Left ventricle myocardium superior (tissue), 1 donor: ENCODE measurements at places on chromosomes 16 and 17. TPM values are rescaled to one million over a fixed set of nuclear protein-coding genes. Genes with fewer than 3 reads are reported as not detected.
A peak's percentile ranks its signal among the peaks of the same experiment; 100 is the strongest.

- no peak for DNase-seq
Observed at GRCh38 chr17:10776381-10776780, 27.5 kb downstream of the TMEM238L start.

DNA sequence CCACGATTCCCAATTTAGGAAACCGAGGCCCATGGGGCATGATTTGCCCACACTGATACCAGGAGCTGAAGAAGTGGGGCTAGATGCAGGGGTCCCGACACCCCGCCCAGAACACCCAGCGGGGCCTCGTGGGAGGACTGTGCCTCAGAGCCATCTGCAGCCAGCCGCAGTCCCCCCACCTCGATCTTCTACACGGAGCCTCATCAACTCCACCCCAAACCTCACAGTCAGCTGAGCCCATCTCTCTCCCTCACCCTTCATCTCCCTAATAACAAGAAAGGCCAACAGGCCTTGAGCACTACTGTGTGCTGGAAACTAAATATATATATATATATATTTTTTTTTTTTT lies 4.2 kb downstream of the ITGAE start:
- no peak for DNase-seq

- DNase-seq = no peak
Observed at GRCh38 chr16:1877804-1878203, 5.8 kb upstream of the MEIOB start.

- DNase-seq = peak; percentile 33
Observed at GRCh38 chr17:81251709-81252301, 12.7 kb downstream of the NDUFAF8 start.

DNA sequence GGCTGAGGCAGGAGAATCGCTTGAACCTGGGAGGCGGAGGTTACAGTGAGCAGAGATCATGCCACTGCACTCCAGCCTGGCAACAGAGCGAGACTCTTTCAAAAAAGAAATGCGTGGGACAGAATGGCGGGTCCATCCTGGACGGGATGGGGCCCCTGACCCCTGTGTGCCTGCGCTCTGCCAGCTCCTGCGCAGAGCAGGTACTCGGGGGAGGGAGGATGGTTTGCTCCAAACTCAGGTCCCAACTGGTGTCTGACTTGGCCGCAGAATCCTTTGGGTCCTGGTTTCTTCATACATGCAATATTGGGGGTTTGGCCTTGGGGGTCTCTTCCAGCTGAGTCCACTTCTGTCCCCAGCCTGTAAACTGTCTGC lies 10.4 kb downstream of the CHMP6 start:
- DNase-seq = no peak

GRCh38 chr16:86203557-86204275 lies 304.8 kb downstream of the IRF8 start:
- DNase-seq = no peak

ITGAX gene
- 3.2 TPM for total RNA-seq

STX1B gene
- total RNA-seq = 0.40 TPM

AIPL1 gene
- not detected for total RNA-seq
